ENCODE measurements at places on chromosomes 7 and 10.

- DNase-seq: peak; percentile 90
These were observed 16.7 kb upstream of the CLIP2 start for GRCh38 chr7:74272305-74273038.

DNA sequence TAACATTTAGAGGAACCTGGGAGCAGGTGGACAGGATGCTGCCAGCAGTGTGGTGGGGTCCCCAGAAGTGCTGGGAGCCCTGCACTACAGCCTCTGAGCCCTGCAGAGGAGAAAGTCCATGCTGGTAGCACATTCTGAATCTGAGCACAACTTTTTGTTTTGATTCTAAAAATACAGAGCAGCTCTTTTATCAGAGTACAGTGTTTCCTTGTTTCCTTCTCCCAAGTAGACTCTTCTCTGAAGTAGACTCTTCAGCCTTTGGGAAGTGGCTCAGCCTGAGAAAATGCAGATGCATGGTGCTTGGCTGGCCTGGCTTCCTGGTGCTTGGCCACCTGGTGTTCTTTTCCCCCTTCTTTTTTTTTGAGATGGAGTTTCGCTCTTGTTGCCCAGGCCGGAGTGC, 9.1 kb downstream of the ADCY1 start:
- DNase-seq: no peak

GRCh38 chr7:45509222-45509621, 64.9 kb upstream of the ADCY1 start:
- no peak for DNase-seq

- no peak for DNase-seq
These were observed 46.7 kb downstream of the TNS3 start for GRCh38 chr7:47535035-47535703.

DNA sequence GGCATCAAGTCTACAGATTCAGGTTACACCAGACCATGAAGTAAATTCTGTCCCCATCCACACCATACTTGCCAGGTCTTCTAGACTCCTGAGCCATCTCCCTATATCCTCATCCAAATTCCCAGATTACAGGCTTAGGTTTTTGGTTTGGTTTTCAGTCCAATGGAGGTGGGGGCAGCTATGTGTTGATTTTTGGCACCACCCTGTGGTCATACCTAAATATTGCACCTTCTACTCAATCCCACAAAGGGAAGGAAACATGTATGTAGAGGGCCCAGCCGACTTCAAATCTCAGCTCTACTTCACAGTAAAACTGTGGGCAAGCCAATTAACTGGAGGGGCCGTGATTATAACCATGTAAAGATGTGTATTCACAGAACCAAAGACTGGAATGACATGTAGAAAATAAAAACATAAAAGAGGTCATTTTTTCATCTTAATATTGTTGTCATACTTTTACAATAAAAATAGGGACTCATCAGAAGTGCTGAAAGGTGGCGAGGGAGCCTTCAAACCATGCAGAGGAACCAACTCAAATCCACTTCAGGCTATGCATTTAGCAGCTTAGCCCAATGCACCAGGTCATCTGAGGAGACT, 19.8 kb downstream of the ERCC6 start:
- DNase-seq: peak; percentile 39

DNA sequence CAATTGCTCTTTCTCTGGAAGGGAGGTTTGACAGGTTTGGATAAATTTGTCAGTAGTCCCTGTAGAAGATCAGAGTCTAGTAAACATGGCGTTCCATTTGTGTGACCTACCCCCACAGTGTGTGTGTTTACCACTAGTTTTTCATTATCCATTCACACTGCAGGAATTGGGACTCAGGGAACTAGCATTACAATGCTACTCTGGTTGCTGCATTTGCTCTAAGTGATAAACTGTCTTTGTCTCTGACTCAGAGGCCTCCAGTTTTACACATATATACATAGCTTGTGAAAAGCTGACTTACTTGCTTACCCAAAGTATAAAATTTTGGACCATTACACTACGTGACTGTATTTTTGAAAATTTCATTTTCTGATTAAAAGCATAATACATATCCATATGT, 1604.0 kb downstream of the REEP3 start:
- DNase-seq: no peak

- no peak for DNase-seq
These were observed 6.5 kb upstream of the MMD2 start for GRCh38 chr7:4965295-4966022.

DNA sequence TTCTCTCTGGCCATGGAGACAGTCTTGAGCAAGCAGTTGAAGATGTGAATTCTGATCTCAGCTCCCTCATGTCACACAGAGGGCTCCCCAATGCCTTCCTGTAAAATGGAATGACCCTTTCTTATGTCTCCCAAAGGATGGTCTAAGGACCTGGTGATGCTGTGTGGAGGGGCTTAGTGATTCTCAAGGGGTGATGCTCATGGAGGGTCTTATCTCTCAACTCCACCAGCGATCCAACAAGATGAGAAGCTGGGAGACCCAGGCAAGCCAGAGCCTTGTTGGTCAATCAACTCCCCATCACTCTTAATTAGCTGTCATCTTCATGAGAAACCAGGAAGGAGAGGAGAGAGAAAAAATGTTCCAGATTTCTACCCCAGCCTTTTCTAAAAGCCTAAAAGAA, 78.0 kb upstream of the SORCS3 start:
- DNase-seq: no peak

DNA sequence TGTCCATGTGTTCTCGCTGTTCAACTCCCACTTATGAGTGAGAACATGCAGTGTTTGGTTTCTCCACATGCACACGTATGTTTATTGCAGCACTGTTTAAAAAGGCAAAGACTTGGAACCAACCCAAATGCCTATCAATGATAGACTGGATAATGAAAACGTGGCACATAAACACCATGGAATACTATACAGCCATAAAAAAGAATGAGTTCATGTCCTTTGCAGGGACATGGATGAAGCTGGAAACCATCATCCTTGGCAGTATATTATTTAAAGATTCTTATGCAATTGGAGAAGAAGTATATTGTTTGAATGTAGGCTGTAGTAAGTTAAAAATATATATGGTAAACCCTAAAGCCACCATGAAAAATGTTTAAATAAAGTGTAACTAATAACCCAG, 7.2 kb upstream of the CACNB2 start:
- no peak for DNase-seq

DNA sequence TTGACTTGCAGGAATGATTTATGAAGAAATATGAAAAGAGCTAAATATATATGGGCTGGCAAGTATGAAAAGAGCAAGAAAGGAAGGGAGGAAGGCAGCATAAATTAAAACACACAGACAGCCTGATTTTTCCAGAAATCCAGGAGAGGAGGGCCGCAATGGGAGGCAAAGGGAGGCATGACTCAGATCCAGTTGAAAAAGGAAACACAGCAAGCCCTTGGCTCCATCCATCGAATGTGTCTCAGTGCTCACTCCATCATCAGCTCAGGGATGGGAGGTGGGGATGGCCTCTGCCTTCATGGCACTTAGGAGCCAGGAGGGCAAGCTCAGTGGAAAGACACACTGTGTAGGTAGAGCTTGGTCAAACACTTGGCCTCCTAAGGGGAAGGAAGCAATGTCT, 75.7 kb upstream of the PDZD8 start:
- no peak for DNase-seq

- DNase-seq: no peak
These were observed 2.3 kb downstream of the DDIT4 start for GRCh38 chr10:72276013-72276387.

GRCh38 chr10:103478671-103479070, 369 bp downstream of the CALHM3 start:
- DNase-seq: no peak

DNA sequence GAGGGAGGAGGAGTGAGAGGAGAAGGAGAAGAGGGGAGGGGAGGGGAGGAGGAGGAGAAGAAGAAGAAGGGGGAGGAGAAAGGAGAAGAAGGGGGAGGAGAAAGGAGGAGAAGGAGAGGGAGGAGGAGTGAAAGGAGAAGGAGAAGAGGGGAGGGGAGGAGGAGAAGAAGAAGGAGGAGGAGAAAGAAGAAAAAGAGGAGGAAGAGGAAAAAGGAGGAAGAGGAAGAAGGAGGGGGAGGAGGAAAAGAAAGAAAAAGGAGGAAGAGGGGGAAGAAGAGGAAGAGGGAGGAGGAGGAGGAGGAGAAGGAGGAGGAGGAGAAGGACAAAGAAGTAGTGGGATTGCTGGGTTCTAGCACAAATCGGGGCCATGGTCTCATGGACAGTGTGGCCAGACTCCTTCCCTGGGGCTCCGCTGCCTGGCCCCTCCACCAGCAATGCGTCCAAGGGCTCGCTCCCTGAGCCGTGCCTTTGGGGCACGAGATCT, 4.2 kb upstream of the MAFK start:
- no peak for DNase-seq

DNA sequence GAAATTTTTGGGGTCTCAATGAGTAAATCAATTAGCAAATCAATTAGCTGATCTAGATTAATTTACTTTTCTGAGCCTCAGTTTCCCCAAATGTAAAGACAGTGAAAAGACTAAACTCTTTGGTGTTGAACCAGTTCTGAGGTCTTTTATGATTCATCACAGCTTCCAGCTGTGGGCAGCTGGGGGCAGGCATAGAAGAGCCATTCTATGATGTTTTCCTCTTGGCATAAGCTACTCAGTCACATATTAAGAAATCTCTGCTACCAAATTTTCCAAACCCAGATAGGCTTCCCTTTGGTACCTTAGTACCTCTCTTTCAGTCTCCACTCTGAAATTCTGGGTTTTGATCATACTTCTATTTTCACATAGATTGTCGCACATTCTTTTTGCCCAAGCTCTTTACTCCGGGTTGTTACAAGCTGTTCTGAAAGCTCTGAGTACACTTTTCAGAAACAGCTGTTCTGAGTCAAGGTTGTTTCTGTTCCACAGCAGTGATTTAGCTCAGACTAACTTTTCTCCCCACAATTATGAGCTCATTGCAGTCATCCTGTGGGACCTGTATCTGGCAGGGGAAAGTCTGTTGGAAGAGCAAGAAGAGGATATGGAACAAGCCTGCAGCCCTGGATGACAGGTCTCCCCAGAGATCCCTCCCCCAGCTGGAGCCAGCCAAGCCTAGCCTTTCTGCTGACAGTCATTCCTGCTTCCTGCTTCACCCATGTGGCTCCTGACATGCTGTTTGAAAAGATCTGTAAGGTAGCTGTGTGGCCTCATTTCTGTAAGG, 599.6 kb upstream of the GHITM start:
- no peak for DNase-seq

DNA sequence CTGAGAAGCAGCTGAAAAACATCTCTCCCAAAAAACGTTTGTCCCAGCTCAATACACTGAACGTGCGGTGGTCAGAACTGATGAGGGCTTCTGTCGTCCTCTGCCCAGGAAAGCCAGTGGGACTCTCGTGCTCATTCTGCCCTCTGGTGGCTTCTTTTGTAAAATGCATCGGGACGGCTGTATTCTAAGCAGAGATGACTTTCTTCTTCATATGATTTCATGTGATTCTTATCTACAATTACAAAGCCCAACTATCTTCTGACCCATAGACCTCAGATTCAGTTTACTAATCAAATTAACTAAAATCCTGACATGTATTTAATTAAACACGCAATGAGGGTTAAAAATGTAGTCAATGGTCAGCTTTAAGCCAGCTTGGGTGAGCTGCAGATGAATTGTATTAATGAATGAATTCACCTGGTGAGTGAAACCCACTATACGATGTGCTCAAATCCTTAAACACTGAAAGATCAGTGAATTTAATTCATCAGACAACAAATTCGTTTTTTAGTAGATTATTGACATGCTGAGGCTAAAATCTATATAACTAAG, 117.6 kb upstream of the FAM204A start:
- DNase-seq: peak; percentile 52

GRCh38 chr7:3697472-3697871, 396.4 kb downstream of the SDK1 start:
- no peak for DNase-seq

DNA sequence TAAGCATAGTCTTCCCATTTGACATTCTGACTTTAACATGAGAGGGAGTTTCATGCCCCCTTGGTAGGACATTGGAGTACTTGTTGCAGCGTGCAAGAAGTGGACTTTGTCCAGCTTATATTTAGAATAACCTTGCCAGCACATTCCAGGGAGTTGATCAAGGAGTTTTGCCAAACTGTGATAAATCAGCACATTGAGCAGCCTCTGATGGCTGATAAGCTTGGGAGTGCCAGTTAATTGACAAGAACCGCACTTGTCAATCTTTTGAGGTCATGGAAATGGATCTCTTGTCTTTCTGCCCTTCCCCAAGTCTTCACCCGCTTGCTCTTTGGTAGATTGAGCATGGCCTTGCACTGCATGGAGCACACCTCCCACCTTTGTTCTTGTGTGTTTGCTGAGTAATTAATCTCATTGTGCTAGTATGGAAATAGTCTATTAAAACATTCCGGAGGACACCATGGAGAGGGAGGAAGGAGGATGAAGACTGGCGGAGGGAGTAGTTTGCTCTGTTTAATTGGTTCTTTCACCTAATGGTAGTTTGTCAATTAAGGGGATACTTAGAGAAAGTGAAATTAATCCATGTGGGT, 668.5 kb upstream of the GALNT17 start:
- DNase-seq: no peak

DNA sequence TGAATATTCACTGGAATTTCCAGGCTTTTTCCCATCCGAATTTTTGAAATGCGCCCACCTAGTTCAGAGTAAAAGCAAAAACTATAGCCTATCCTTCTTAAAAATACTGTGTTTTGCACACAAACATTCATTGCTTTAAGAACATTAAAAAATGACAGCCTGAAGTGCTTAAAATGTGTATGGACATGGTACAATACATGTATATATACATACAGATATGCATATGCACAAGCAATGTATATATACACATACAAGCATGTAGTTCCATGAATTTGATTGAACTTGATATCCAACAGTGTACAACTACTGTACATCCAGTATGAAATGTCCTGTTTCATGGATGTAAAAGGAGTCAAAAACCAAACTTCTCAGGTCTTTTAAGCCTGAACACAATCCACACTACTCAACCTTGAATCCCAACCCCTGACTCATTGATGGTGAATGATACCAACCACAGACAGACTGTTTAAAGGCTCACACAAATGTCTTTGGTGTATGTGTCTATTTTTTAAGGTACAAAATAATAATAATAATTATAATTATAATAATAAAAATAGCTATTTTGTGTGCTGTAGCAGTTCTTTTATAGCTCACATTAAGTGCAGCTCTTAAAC, 14.8 kb downstream of the INHBA start:
- DNase-seq: no peak

DNA sequence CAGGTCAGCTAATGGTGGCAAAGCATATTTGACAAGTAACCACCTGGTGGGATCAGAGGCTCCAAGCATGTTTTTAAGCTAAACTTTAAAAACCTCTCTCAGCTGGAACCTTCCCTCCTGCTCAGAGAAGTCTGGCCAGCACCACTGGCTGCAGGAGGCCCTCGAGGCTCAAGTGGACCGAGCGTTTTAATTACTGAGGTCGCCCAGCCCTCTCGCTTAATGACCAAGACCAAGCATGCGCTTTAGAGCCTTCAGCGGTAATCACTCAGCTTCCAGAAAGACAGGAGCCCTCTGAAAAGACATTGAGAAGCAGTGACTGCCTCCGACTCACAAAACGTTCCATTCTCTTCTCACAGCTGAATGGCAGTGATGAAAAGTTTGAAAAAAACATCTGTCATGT, 383.4 kb upstream of the ADARB2 start:
- no peak for DNase-seq

GRCh38 chr7:21617916-21618390, 75.1 kb downstream of the DNAH11 start:
- DNase-seq: peak; percentile 82
